Vagina (tissue), 2 donors: ENCODE measurements at places on chromosomes 5 and 9. TPM values are rescaled to one million over a fixed set of nuclear protein-coding genes. Genes with fewer than 3 reads are reported as not detected.

The PHF19 gene
- 44.9 TPM for total RNA-seq

The CCL27 gene
- total RNA-seq, result not detected

The MLANA gene
- total RNA-seq, result not detected

The PCDHB8 gene
- 0.25 TPM for total RNA-seq

The CD14 gene
- 48.4 TPM for total RNA-seq

The CCL28 gene
- total RNA-seq, result 0.74 TPM

The ESM1 gene
- total RNA-seq, result not detected

The KCNV2 gene
- total RNA-seq, result not detected

The C9orf153 gene
- total RNA-seq, result not detected

The APBA1 gene
- 13.3 TPM for total RNA-seq

The PCDHA12 gene
- 0.25 TPM for total RNA-seq

- no peak for DNase-seq
These were observed 13.6 kb downstream of the SLF1 start for GRCh38 chr5:94632024-94632423.

GRCh38 chr9:128206484-128206883, 3.3 kb downstream of the DNM1 start:
- DNase-seq, result no peak

GRCh38 chr5:148957591-148958202, 105.2 kb downstream of the SH3TC2 start:
- DNase-seq, result no peak

GRCh38 chr9:134765785-134766184, 114.8 kb upstream of the FCN2 start:
- no peak for DNase-seq

DNA sequence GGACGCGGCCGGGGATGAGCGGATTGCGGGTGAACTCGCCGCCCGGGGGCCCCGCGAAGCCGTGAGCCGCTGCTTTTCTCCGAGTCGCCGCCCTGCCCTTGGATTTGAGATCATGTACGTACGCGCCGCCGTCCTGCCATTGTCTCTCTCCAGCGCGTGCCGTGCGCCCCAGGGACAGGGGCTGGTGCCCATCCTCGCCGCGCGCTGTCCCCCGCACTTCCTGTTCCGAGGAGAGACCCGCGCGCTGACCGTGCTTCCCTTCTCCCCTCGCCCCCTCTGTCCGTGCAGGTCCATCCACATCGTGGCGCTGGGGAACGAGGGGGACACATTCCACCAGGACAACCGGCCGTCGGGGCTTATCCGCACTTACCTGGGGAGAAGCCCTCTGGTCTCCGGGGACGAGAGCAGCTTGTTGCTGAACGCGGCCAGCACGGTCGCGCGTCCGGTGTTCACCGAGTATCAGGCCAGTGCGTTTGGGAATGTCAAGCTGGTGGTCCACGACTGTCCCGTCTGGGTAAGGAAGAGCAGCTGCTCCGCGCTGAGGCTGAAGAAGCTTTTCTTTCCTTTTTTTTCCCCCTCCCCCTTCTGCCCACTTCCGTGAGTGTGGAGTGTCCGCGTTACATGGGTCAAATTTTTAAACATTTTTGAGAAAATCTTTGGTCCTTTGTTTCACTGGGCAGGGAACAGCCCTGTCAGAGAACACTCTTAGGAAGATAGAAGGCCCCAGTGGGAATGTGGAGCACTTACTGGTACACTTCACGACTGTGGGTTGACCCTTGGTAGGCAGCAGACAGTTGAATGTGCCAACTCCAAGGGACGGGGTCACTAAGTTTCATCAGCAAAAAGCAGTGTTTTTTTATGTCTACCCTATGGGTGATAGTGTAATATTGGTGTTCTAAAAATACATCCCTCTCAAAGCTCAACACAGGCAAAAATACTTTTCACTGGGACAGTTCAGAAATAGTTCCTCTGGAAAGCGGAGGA, 727 bp downstream of the RHOBTB3 start:
- DNase-seq, result no peak

DNA sequence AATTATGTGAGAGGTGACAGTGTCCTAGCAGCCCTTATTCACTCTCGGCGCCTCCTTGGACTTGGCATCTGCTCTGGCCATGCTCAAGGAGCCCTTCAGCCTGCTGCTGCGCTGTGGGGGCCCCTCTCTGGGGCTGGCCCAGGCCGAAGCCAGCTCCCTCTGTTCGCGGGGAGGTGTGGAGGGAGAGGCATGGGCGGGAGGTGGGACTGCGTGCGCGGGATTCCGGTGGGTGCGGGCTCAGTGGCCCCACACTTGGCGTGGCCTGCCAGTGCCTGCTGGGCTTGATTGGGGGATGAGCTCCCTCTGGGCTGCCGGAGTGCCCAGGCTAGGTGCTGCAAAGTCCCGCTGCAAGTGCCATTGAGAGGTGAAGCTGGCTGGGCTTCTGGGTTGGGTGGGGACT, 12.9 kb upstream of the DMRTA1 start:
- no peak for DNase-seq

DNA sequence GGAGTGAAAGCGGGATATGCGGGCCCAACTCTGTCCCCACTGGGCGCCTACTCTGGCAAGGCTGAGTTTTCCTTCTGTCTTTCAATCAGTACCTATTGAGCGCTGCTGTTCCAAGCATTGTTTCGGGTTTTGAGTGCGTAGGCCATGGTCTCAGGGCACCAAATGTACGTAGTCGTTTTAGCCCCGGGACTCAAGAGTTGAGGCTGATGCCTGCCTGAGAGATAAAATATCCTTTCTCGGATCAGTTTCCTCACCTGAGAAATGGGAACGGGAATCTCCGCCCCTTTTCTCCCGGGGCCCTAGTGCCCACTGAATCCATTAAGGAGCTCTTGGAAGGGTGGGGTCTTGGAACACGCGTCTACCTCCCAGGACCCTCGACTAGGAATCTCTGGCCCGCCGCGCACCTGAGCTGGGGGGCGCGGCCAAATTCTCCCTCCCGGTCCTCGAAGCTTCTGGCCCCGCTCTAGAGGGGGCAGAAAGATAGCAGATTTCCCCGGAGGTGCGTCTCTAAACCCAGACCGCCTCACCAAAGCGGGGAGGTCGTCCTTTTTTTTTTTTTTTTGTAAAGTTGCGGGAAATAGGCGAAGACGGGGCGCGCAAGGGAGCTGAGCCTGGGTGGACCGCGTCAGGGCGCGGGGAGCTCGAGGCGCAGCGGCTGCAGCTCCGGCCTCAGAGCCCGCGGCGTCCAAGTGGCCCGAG, 494 bp upstream of the CXXC5 start:
- DNase-seq, result no peak

DNA sequence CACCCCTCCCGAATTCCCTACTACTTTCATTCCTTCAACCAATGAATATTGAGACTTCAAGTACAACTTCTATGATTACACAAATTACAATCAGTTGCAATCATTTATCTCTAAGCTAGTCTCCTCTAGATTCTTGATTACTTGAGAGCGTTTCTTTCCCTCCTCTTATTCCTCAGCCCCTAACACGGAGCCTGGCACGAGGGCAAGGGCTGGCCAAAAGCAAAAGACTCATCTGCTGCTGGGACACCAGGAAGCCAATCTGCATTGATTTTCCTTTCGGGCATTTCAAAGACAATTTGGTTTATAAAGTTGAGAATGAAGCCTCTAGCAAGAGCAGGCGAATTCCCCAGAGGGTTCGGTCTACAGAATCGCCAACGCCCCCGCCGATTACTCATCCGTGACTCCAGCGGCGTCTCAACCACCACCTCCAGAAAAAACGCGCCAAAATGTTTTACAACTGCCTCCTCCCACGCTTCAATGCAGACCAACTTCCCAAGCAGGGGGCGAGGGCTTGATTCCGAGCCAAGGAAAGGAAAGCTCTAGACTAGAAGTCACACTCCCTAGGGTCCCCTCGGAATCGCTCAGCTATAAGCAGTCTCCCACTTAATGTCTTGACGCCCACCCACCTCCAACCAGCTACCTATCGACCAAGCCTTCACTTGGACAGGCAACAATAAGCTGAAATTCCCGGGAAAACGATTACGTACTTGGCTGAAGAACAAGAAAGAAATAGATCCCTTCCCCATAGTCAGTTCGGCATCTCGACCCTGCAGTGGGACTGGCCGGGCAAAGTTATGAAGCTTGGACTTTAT, 1.5 kb downstream of the PCSK1 start:
- DNase-seq, result no peak

DNA sequence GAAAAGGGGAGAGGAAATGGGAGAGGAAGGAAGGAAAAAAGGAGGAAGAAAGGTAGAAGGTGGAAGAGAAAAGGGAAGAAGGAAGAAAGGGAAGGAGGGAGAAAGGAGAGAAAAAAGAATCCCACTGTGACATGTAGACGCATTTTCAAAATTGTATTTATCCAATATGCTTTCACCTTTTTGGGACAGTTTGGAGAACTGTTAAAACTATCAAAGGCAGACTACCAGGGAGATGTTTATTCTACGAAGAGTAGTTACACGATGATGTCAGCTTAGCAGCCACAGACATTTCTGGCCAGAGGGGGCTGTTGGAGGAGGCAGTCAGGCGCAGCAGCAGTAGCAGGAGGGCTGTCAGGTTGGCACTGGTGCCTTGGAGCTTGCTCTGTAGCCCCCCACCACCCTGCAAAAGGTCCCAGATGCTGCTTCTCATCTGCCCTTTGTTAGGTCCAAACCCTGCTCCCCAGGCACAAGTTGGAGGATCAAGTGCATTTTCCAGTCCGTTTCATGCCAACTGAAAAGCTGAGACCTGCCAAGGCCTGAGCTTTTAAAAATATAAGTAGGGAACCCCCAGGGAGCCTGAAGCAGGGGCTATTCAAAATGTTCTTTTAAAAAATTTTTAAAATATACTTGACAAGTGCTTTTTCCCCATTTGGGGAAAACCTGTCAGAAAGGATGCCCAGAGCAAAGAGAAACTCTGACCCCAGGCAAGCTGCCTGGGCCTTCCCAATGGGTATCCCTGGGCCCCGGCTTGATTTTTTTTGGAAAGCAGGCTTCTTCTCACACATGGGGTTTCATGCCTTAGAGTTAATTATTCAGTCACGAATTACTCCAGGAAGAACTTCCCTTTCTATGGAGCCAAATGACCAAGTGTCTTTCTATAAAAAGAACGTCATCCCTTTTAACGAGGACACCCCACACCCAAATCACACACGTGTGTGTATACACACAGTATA, 203.3 kb downstream of the SLIT3 start:
- DNase-seq, result no peak

DNA sequence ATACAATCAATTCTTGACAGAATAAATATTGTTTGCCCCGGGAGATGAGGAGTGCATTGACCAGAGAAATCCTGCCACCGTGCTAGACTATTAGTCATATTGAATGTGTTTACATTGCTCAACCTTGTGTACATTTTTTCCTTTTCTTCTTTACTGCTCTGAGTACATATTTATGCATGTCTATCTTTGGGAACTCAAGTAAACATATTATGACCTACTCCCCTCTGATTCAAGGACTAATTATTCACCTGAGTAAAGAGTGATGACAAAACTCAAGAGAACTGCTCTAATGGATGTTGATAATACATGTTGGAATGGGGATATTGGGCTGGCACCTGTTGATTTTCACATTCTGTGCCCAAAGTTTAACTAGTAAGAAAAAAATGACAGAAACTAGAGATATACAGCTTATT, 3.9 kb upstream of the SPINK1 start:
- no peak for DNase-seq

GRCh38 chr9:120931231-120932085, 4.9 kb upstream of the TRAF1 start:
- peak; percentile 71 for DNase-seq

DNA sequence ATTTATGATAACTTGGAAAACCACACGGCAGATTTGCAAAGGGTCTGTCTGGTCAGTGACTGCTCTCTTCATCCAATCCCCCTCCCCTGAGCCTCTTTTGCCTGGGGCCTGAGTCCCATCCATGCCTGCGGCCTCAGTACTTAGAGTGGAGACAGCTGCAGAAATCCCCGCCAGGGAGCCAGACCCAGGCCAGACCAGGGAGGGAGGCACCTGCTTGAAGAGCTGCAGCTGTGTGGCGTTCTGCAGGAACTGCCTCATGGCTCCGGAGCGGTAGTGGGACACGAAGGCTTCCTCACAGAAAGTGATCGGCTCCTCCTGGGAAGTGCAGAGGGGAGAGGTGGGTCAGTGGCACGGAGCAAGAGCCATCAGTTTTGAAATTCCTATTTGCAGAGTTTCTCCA, 101.6 kb downstream of the CRB2 start:
- DNase-seq, result no peak

DNA sequence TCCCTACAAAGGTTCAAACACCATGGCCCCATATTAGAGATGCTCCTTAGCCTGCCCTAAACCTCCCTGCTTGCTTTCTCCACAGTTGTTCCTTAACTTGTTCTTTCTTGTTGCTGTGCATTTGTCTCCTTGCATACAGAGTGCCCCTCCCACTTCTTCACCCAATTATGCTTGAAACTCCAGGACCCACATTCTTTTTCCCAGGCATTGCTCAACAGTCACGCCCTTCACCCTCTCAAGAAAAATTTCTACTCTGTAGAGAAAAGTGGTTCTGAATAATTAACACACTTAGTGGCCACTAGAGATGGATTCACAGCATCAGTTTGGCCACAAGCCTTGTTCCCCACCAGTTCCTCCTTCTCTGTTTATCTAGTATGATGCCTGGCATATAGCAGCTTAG, 57.7 kb downstream of the NREP start:
- no peak for DNase-seq

- no peak for DNase-seq
These were observed 72.0 kb upstream of the ENTREP1 start for GRCh38 chr9:69253057-69253456.

GRCh38 chr5:110896901-110897300, 158.1 kb downstream of the SLC25A46 start:
- no peak for DNase-seq

- DNase-seq, result no peak
These were observed 407.2 kb upstream of the CLINT1 start for GRCh38 chr5:158265931-158266700.

- no peak for DNase-seq
These were observed 3.6 kb upstream of the DOCK8 start for GRCh38 chr9:211036-211435.
